ENCODE measurements at places on chromosomes 3 and 15.

GRCh38 chr3:132245552-132246142 is 71.6 kb upstream of the ACP3 start:
- DNase-seq, result no peak

- no peak for DNase-seq
Observed at GRCh38 chr3:11535243-11535960, 108.3 kb downstream of the VGLL4 start.

DNA sequence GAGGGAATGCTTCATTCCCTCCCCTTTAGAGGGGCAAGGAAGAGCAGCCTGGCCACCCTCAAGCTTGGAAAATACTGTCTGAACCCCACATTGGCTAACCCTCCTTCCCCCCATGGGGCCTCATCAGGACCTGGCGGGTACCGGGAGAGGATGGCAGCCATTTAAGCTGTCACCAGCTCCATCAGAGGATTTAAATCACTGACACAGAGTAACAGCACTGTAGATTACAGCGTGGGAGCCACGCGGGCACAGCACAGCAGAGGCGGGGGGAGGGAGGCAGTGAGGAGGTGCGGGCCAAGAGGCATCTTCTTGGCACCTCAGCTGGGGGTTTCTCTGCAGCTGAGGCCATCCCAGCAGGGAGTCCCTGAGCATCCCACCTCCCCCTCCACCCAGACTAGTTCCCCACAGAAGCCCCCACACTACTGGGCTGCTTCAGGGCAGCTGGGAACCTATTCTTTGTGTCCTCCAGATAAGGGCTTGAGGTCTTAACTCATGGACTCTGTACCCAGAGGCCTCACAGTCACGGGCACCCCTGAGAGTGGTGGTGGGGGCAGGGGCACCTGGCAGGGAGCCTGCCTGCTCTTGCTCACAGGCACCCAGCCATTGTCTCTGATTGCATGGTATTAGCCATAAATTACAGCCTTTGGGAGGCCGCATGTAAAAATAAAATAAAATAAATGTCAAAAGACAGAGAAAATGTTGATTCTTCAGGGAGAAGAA is 21.9 kb upstream of the CACNA2D2 start:
- no peak for DNase-seq

DNA sequence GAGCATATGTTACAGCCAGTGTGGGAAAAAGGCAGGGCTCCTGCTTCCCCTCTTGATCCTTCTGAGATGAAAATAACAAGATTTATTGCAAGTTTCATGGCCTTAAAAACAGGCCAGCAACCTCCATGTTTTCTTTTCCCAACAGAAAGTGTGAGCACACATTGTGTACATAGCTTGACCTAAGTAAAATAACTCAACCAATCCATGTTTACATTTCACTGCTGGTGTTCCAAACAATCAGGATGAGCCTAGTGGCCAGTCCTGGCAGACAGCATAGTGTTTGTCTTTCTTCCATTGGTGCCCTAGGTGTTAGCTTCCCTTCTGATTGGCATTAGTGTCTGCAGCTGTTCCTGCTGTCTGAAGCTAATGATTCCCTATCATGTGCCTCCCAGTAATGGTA is 847.7 kb downstream of the EPHA3 start:
- DNase-seq, result no peak

- DNase-seq, result no peak
Observed at GRCh38 chr3:67648229-67648628, 6.2 kb downstream of the SUCLG2 start.

DNA sequence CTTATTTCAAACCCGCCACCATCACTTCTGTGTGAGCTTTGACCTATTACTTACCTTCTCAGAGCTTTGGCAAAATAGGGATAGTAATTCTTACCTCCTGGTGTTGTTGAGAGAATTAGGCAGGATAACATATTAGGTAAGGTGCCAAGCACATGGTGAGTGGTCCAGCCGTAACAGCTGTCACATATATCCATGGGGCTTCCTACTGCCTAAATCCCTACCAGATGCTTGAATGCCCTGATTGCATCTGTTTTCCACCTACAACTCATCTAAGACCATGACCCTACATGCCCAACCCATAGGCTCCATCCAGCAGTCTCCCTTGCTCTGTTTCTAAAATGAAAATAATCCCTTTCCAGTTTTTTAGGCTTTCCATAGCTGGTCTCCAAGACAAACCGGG is 162.3 kb upstream of the NR2E3 start:
- no peak for DNase-seq

DNA sequence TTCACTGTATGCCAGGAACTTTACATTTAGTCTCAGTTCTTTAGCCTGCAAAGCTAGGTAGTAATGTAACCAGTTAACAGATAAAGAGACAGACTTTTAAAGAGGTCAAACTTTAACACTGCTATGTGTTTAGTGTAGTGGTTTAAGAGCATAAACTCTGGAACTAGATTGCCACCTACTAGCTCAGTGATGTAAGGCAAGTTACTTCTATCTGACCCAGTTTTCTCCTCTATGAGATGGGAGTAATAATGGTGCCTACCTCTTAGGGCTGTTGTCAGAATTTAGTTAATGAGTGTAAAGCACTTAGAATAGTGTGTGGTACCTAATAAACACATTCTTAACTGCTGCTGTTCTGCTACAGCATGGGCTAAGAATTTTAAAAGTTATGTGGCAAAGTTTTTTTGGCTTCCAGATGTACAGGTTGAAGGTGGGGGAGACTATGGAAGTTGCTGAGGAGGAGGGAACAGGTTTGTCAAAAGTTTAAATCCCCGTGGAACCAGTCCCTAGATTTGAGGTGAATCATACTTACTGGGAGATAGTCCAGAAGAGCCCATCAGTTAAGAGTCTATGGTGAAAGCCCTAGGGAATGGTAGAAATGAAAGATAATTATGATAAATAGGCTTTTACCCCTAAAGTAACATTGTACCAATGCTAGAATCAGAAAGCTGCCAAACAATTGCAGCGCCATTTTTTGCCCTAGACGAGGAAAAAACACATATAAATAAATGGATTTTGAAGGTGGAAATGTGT is 13.9 kb downstream of the TSC22D2 start:
- DNase-seq, result no peak

DNA sequence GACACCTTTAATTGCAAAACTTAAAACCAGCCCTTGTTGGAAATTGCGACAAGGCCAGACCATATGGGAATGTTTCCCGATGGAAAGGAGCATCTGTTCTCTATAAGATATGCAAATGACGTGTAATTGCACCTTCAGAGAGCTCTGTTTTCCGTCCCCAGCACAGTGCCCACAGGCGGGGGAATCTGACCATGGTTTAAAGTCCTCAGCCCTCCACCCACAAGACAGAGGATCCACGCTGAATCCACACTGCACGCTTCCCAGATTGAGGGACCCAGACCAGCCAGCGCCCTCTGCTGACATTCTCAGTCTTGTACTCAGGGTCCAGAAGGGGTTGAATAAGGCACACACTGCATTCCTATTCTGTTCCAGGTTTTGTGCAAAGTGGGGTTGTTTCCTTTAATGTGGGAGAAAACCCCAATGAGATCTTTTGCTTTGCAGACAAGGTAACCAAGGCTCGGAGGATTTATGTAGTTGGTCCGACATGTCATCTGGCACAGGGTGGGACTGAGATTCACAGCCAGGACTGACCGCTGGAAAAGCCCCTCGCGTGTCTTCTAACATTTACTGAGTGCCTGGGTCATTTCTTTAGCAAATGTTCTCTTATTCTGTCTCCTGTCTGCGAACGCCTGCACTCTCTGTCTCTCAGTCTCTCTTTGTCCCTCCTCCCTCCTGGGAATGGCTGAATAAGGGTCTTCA is 36.8 kb upstream of the KLHL25 start:
- DNase-seq, result peak; percentile 9

- DNase-seq, result peak; percentile 23
Observed at GRCh38 chr3:99524559-99524958, 113.8 kb upstream of the COL8A1 start.

- no peak for DNase-seq
Observed at GRCh38 chr3:39286771-39287170, 6.9 kb upstream of the CX3CR1 start.

DNA sequence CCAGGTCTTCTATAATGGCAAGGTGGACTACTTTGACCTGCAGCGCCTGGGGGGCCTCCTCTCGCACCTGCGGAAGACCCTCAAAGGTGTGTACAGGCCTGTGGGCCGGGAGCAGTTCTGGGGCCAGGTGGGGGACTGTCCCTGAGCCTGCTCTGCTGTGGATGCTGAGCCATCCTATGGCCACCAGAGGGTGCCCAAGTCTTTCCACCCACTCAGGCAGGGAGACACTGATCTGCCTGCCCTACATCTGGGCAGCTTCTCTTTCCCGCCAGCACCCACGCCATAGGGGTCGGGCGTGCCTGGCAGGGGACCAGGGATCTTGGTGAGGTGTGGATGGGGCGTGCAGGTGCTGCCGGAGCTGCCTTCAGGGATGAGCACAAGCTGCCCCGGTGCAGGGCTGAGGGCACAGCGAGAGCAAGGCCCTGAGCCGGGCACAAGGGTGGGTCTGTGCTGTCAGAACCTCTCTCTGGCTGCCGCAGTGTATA is 14.1 kb downstream of the RNF123 start:
- DNase-seq, result peak; percentile 62

DNA sequence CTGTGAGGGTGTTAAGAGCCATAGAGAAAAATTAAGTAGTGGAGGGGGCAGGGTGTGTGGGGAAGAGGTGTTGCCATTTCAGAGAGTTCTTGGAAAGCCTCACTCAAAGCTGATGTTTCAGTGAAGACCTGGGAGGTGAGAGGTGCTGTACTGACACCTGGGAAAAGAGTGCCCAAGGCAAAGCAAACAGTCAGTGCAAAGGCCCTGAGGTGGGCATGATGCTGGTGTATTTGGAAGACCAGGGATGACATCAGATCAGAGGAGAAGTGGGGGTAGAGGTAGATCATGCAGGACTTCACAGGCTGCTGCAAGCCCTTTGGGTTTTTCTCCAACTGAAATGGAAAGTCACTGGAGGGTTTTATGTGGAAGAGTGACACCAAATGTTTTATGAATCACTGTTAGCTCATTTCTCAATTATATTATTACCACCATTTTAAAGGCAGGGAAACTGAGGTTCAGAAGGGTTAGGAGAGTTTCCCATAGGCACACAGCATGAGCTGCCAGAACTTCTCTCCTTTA is 42.8 kb upstream of the SMAD3 start:
- DNase-seq, result peak; percentile 77

DNA sequence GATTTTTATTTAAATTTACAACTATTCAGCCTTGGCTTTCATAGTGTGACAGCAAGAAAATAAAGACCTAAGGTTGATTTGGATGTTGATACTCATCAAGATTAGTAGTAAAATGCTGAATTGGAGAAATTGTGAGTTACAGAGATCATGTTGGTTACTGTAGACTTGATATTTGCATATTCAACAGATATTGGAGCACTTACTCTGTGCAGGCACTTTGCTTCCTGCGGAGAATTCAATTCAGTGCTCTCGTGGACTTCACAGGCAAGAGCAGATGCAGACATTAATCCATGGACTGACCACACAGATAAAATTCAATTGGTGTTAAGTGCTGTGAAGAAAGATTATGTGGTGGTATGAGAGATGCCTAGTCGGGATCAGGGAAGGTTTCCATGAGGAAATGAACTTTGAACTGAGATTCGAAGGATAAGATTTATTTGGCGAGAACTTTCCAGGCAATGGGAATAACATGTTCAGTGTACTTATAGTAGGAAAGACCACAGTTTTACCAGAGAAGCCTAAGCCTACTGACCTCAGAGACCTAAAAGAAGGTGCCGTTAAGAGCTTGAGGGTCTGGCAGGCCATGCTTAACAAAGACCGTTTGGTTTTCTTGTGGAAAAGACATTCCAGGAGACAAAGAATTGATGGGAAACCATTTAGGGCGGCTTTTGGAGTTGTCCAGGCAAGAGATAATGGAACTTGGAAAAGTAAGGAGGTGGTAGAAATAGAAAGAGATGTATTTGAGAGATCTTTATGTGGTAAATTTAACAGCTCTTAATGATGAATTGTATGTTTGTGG is 4.3 kb downstream of the SELENOT start:
- DNase-seq, result no peak

- no peak for DNase-seq
Observed at GRCh38 chr15:69472562-69472961, 19.9 kb downstream of the RPLP1 start.

GRCh38 chr3:86814918-86815655 is 175.9 kb downstream of the VGLL3 start:
- DNase-seq, result no peak

DNA sequence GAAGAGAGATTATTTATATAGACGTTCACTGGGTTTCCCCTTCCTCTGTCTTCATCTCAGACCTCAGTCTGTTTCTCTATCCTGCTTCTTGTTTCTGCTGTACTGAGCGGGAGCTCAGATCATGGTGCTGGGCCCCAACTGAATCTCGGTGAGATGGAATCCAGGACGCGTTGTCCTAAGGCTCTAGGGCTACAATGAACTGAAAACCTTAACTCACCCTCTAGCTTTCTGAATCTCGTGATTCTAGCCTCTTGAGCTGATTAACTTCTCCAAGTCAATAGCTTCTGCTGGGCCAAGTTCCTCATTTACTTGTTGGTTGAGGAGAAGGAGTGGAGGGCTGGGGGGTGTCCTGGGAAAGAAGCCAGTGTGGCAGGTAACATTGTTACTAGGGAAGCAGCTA is 32.7 kb upstream of the MAP3K13 start:
- DNase-seq, result peak; percentile 74

DNA sequence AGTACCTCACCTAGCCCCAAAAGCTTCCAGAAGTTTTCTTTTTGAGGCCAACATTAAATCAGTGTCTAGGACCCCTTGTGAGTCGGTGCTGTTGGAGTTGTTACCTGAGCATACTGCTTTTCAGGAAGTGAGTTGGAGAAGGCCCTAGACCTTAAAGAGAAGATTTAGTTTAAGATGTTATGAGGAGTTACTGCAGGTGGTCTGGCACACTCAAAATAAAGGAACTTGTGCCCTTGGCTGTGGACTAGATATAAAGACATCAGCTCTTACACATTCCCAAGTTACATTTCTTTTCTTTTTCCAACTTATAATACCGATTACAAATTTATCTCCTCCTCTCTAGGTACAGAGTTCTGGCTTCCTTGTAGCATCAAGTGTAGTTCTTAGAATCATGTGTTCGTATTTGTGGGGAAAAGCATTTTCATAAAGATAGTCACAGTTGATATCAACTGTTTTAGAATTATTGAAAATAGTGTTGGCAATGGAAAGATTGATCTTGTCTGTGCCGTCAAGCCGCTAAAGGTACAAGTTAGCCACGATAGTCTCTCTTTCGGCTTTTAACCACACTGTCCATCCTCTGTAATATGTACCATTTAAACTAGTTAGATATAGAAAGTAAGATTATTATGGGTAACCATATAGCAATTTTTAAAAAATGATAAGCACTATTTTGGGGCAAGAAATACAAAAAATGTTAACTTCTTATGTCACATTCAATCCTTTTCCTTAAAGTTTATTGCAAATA is 8.6 kb downstream of the ZIC1 start:
- no peak for DNase-seq

DNA sequence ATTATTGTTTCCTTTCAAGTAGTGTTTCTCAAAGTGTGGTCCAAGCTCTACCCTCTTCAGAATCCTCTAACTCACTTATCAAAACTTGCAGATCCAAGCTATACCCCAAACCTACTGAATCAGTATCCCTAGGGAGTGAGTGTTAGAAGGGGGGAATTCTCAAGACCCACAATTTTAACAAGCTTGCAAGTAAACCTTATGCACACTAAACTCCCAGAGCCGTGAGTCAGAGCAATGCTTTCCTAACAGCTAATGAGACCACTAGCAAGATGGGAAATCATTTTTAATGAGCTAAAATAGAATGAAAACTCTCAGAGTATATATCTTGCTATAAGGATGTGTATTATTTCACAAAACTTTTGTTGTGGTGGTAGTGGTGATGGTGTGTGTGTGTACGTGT is 41.1 kb upstream of the SRGAP3 start:
- DNase-seq, result no peak

All from inflammatory macrophage treated with lipopolysaccharide for 4 hours (primary cell).